ENCODE measurements at places on chromosomes 1 and 21.

- no peak for DNase-seq
These were observed 81.3 kb downstream of the PLXNA2 start for GRCh38 chr1:208162903-208163302.

DNA sequence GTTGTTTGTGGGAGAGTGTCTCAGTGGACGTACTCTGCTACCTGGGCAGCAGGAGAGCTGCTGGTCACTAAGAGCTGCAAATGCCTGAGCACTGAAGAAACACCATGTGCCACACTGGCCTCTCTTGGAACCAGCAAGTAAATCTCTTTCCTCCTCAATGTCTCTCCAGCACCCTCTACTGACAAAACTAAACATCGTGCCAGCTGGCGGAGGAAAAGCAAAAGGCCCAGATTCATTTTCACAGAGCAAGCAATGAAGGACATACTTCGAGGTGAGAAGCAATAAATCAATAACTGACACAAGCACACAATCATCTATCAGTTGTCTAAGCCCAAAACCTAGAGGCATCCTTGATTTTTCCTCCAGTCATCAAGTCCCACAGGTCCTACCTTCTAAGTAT lies 78.1 kb downstream of the RERE start:
- DNase-seq = no peak

GRCh38 chr1:96882096-96882495 lies 160.5 kb downstream of the PTBP2 start:
- DNase-seq = no peak

GRCh38 chr1:24959623-24959975 lies 29.5 kb upstream of the RUNX3 start:
- DNase-seq = no peak

DNA sequence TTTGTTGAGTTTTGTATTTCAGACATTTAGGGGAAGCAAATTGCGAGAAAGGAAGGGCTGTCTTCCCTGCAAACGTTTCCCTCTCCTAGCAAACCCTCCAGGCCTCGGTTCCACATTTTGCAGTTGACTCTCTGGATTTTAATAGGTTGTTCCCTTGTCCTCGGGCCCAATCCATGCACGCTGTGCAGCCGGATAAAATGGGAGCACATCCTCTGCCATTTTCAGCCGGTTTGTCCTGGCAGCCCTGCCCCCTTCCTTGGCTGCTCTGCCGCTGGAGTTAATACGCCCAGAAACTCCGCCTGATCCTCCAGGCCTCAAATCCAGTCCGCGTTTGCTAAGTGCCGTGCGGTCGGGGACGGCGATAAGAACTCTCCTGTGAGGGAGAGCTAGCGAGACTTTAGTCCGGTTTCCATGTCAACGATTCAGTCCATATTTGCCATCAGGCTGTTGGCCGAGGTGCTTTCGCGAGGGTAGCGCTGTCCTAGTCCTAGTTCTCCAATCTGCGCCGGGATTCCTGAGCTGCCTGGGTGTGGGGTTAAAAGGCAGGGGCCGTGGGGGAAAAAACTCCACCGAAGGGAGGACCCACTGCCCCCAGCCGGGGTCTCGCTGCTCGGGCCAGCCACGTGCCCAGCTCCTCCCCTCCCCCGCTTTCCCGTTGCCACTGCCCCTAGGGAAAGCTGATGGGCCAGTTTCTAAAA lies 2.9 kb upstream of the ARID1A start:
- DNase-seq = peak; percentile 78

Data from frontal cortex (tissue), 4 donors.